GM12892 (cell line): ENCODE measurements at places on chromosomes 3 and 15.

- DNase-seq, result no peak
Measured at GRCh38 chr15:90529011-90529370, 732 bp upstream of the CRTC3 start.

GRCh38 chr3:111547631-111548030, 5.6 kb downstream of the CD96 start:
- DNase-seq, result no peak

DNA sequence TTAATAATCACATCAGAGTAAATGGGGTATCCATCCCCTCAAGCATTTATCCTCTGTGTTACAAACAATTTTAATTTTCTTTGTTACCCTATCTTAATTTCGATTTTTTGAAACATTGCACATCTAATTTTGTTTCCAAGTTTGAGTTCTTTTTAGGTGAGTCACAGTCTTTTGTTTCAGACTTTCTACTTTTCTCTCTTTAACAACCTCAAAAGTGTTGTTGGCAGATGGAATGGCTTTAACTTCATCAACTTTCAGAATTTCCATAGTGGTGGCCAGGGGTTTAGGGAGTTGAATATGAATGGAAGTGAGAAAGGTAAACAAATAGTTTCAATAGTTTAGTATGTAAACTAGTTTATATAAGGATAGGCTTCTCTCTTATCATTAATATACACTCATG, 223.0 kb upstream of the MLF1 start:
- DNase-seq, result no peak

DNA sequence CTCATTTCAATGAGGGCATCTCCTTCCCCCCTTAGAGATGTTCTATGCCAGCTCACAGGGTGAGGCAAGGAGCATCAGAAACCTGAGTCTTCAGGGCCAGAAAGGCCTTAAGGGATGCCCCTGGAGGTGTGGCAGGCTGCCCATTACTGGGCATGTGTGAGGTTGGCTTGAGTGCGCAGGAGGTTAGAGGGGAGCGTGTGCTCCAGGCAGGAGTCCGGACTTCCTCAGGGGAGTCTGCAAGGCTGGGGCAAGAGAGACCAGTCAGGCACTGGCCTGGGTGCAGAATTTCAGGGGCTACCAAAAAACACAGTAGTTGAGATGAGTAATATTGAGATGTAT, 1.9 kb downstream of the LOXL1 start:
- no peak for DNase-seq
